ENCODE measurements at places on chromosomes 12 and 14.

DNA sequence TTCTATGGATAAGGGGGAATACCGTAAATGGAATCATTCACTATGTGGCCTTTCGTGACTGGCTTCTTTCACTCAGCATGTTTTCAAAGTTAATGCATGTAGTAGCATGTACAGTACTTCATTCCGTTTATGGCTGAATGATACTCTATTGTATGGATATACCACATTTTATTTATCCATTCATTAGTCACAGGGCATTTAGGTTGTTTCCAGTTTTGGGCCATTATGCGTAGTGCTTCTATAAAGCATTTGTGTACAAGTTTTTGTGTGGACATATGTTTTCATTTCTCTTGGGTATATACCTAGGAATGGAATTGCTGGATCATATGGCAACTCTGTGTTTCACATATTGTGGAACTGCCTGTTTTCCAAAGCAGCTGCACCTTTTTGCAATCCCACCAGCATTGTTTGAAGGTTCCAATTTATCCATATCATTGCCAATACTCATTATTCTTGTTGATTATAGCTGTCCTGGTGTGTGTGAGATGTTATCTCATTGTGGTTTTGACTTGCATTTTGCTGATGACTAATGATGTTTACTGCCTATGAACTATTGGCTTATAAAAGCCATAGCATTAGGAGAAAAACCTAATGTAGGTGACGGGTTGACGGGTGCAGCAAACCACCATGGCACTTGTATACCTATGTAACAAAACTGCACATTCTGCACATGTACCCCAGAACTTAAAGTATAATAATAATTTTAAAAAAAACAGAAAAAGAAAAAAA lies 45.5 kb downstream of the ATF7IP start:
- peaks cover 31% of the 10 kb centered on the region for H3K4me1 ChIP-seq
- no peak for DNase-seq
- H3K27ac ChIP-seq = no peak overlapping the region
- H3K36me3 ChIP-seq = peaks cover 18% of the 10 kb centered on the region
- no peaks in the 10 kb centered on the region for H3K27me3 ChIP-seq
- H3K4me3 ChIP-seq = no peak overlapping the region

DNA sequence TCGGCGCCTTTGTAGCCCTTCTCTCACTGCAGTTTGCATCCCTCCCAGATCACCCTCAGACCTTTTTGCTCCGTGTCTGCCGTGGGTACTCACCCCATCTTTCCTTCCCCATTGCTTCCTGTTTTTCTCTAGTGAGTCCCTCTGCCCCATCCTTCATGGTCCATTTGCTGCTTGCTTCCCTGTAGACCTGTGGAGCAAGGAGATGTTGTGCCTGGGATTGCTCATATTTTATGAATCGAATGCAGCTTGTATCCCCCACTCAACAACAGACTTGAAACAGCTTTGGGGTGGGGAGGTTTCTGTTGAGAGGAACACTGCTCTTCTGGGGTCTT lies 661 bp downstream of the DENR start:
- H3K27ac ChIP-seq = no peak overlapping the region
- no peak for DNase-seq
- H3K4me3 ChIP-seq = peak overlapping the region; percentile 86
- H3K27me3 ChIP-seq = no peaks in the 10 kb centered on the region
- peaks cover 27% of the 10 kb centered on the region for H3K4me1 ChIP-seq

DNA sequence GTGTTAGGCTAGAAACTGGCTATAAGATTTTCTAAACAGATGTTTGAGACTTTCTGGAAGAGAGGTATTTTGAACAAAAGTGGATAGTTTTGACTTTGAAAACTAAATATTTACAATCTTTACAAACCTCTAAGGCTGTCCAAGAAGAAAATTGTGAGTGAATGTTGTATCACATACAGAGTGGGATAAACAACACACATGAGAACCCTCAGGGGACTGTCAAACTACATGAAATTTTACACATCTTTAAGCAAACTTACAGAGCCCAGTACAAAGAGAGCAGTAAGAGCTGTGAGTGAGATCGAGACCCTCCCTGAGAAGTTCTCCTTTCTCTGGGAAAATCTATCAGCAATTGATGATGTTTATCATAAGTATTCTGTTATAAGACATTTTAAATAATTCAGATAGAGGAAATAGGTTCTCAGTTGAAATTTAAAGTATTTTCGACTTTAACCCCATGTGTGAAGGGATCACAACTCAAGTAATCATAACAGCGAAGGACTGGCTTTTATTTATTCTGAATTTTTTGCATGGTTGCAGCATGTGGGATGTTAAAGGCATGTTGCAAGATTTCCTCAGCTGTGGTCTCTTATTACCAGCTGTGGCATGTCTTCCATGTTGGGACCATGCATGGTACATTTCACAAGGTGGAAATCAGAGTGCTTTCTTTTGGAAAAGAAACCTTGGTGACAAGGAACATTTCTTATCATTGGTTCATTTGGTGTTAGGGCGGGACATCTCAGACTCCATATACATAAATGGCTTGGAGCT lies 264.0 kb upstream of the PRICKLE1 start:
- H3K36me3 ChIP-seq = no peaks in the 10 kb centered on the region
- no peak overlapping the region for H3K4me3 ChIP-seq
- no peak overlapping the region for H3K27ac ChIP-seq
- no peaks in the 10 kb centered on the region for H3K4me1 ChIP-seq

DNA sequence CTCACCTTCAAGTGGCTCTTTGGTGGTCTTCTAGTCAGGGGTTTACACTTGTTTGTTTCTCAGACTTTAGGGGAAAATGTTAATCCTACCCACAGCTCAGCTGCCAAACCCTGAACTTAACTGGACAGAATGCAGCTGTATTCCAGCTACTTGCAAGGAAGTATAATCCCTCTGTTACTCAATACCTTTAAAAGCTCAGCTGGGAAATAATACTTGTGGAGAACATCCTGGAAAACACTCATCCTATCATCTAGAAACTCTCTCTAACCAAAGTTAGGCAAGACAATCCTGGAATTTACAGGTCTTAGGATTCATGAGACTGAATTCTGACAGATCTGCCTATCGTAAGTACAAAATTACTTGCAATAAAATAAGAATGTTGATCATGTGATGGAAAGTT lies 404.1 kb downstream of the ADAMTS20 start:
- H3K27ac ChIP-seq = no peak overlapping the region
- no peak for DNase-seq
- H3K27me3 ChIP-seq = no peaks in the 10 kb centered on the region
- peaks cover 4% of the 10 kb centered on the region for H3K4me1 ChIP-seq

DNA sequence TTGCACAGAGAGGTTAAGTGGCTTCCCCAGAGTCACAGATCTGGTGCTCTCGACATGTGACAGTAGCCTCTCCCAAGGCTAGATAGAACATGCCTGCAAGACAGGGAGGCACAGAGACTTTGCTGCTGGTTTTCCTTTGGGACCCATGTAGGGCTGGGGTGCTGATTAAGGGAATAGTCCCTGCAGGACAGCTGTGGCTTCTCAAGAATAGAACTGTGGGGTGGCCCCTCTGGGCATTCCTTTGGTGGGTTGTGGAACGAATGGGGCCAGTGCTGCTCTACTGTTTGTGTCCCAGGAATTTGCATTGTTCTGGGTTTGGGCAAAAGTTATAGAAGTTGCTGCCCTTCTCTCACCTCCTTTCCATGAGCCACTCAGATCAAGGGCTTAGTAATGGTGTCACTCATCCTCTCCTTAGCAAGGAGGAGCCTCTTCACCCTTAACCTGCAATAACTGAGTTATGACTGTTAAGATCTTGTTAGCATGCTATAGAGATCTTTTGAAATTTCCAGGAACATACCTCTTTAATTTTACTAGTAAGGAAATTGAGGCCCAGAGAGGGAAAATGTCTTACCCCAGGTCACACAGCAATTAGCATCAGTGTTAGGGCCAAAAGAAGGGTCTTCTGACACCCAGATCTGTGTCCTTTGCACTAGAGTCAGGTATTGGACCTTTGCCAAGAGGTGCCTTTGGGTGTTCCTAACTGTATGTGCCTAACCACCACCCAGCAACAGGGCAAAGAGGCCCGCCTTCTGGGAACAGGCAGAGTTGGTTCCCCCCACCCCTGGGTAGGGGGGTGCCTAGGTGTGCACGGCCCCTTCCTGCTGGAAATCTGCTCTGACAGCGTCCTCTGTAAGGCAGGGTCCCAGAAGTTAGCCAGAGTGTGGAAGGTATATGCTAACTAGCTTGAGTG lies 31.4 kb downstream of the CD9 start:
- no peaks in the 10 kb centered on the region for H3K36me3 ChIP-seq
- peaks cover 41% of the 10 kb centered on the region for H3K4me1 ChIP-seq
- no peak overlapping the region for H3K4me3 ChIP-seq
- H3K27ac ChIP-seq = no peak overlapping the region
